ENCODE measurements at places on chromosomes 4 and X. TPM values are rescaled to one million over a fixed set of nuclear protein-coding genes. Genes with fewer than 3 reads are reported as not detected.

The NKX3-2 gene
- total RNA-seq = 3.0 TPM

The MAGEC1 gene
- total RNA-seq = not detected

The HPGDS gene
- not detected for total RNA-seq

The ADH1A gene
- total RNA-seq = not detected

The PAK3 gene
- not detected for total RNA-seq

The MID2 gene
- 5.6 TPM for total RNA-seq

The HERC5 gene
- 1.6 TPM for total RNA-seq

The LRP2BP gene
- total RNA-seq = 0.45 TPM

The SH2D1A gene
- total RNA-seq = not detected

The WFS1 gene
- total RNA-seq = 23.3 TPM

The ZNF718 gene
- total RNA-seq = 8.9 TPM

The TRPC5OS gene
- not detected for total RNA-seq

The XAGE1A gene
- not detected for total RNA-seq

The XK gene
- 0.13 TPM for total RNA-seq

The LEF1 gene
- total RNA-seq = 10.8 TPM

The FANCB gene
- total RNA-seq = 6.2 TPM
